ENCODE measurements at places on chromosomes 7 and 10. TPM values are rescaled to one million over a fixed set of nuclear protein-coding genes. Genes with fewer than 3 reads are reported as not detected.

DNA sequence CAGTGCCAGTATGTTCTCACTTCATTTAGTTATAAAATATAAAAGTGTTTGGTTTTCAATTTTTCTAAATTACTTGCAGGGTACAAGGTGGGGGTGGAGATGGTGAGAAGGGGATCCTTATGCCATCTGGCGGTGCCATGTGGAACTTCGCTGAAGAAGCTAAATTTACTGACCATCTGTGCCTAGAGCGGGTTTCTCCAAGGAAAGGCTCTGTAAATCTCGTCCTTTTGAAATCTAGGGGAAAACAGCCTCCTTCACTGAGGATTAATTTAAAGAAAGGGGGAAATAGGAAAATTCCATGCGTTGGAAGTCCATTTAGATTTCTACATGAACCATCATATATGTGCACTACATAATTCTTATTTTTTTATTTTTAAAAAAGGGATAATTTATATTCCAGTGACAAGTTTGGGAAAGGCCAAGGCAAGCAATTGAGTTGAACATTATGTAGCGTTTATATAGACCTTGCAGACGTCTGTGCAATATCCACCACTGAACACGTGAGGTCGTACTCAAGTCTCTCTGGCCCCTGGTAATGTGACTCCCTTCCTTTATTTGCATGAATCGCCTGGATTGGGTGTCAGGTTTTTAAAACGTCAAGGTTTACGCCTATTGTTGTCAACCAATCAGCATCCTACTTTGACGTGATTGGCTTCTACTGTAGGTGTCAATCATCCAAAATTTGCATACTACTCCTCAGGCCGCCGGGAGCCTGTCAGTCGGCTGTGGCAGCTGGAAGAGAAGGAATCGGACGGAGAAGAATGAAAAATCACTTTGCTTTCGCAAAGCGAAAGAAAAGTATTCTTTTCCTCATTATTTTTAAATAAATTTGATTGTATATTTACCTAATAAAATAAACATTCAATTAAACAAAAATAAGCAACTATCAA lies 297.1 kb upstream of the NFE2L3 start:
- no peak for DNase-seq

GRCh38 chr7:151251328-151251688 lies 2.8 kb upstream of the SMARCD3 start:
- DNase-seq, result no peak

- DNase-seq, result no peak
Measured at GRCh38 chr10:18571076-18571475, 80.3 kb downstream of the NSUN6 start.

GRCh38 chr10:76558996-76559891 lies 1078.4 kb downstream of the KCNMA1 start:
- no peak for DNase-seq

- DNase-seq, result no peak
Measured at GRCh38 chr7:8387551-8388256, 45.7 kb upstream of the NXPH1 start.

- no peak for DNase-seq
Measured at GRCh38 chr7:110129159-110129558, 961.8 kb upstream of the LRRN3 start.

DNA sequence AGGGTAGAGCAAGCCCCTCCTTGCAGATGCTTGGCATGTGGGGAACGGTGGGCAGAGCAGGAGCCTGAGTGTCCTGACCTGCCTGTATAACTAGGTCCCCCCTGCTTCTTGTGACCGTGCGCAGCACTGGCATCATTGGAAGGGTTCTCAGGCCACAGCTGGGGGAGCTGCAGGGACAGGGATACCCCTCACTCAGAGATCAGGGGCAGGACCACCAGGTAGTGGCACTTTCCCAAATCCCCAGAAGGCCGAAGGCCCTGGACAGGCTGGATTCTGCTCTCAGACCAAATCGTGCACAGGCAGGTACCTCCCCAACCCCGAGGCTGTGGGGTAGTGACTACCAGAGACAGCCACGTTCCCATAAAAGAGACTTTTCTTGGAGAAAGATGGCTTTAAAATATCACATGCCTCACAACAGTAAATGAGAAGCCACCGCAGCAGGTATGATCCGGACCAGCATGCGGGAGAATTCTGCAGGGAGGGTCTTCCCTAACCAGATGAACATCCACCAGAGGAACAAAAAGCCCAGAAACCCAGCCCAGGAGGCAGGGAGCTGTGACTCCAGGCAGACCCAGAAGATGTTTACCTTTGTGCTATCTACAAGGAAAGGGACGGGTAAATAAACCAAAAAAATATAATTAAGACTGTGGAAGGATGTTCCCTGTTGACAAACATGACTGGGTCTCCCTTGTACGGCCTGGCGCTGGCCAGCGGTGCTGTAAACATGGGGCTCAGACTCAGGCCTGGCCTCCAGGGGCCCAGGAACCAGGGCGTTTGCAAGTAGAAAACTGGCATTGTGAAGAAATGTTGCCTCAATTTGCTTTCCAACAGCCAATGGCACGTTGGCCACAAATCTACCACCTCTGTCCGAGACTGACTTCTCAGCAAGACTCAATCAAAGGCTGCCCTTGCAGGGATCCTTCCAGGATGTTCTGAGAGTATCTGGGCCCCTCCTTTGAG lies 180.0 kb downstream of the TNS3 start:
- no peak for DNase-seq

GRCh38 chr7:121744319-121744718 lies 128.6 kb upstream of the PTPRZ1 start:
- DNase-seq, result no peak

DNA sequence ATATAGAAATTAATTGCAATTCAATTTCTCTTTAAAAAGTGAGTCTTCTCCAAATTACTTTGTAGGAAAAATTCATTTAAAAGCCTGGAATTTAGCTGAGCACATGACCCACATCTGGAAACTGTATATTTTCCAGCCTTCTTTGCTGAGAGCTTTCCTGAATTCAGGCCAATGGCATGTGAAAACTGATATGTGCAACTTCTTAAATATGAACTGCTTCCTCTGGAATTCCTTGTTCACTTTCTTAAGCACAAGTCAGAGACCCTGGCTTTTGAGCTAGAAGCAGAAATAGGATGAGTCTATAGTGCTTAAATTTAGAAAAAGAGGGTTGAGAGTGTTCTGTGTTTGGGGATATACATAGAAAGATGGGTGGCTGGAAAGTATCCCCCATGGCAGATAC lies 365.1 kb upstream of the MTPN start:
- no peak for DNase-seq

DNA sequence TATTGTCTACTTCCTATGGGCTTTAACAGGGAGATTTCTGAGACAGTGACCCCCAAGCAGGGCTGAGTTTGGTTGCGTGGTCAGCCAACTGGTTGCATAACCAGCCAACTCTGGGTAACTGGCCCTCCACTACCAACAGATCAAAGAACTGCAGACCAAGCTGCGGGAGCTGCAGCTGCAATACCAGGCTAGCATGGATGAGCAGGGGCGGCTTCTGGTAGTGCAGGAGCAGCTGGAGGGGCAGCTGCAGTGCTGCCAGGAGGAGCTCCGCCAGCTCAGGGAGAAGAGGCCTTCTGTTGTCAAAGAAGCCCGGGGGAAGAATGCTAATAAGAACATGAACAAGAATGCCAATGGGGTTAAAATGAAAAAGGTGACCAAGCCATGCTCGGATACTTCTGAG lies 15.7 kb upstream of the FLNC start:
- no peak for DNase-seq

- DNase-seq, result peak; percentile 45
Measured at GRCh38 chr7:27145914-27146412, 1.6 kb downstream of the HOXA6 start.

DNA sequence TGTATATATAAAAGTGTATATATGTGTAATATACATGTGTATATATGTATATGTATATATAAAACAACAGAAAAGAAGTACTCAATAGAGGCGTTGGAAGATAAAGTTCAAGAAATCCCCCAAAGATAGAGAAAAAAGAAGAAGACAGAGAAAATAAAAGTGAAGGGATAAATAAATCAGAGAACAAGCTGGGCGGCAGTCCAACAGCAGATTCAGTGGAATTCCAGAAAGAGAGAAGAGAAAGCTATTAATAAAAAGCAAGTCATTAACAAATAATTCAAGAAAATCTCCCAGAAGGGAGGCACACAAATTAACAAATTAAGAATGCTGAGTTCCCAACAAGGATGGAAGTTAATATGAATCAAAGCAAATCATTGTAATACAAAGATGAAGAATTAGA lies 59.3 kb upstream of the RNF148 start:
- DNase-seq, result no peak

GRCh38 chr7:274266-274665 lies 15.7 kb upstream of the FOXL3 start:
- no peak for DNase-seq

- DNase-seq, result no peak
Measured at GRCh38 chr7:41117431-41117830, 585.5 kb downstream of the INHBA start.

DNA sequence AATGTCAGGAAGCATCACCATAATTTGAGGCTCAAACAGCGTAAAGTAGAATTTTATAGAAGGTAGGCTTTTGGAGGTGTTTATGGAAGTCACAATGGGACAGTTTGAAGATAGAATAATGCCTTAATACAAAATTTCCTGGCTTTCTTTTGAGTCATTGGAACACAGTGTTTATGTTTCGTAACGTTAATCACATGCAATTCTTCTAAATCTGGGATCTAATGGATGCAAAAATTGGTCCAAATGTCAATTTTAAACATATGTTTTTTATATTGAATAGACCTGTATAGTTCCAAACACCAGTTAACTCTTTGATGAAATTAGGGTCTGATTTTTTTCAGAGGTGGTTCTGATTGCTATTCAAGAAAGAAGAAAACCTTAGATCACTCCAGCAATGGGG lies 86.5 kb upstream of the HPS1 start:
- DNase-seq, result no peak

DNA sequence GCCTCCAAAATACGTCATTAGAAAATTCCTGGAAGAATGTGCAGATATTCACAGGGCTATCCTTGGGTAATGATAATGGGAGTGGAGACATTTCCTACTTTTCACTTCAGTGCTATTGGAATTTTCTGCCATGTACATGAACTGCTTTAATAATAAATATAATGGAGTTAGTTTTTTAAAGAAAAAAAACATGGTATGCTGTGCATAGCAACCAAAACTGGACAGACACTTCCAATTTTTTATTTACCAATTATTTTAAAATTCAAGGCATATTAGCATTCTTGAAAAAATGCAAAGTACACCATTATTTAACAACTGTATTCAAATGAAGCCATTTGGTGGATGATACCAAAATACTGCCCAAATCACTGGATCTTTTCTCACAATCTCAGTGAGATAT lies 3.3 kb downstream of the XRCC2 start:
- no peak for DNase-seq

GRCh38 chr7:81956520-81956919 lies 186.7 kb upstream of the HGF start:
- no peak for DNase-seq

DNA sequence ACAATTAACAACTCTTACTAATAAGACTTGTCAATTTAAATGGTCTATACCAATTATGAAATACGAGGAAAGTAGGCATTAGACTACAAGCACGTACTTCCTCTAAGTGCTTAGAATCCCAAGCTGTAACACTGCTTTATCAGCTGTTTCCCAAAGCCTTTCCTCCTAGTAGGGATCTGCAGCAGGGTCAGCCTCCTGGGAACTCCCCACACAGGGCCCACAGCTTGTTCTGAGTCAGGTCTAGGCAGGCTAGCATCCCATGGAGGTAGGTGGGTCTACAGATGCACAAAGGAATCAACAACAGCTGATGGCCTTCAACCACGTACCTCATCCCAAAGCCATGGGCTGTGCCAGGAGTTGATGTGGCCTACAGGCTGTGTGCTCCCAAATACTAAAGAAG lies 14.7 kb downstream of the MMS19 start:
- no peak for DNase-seq

- no peak for DNase-seq
Measured at GRCh38 chr10:119139464-119140067, 25.9 kb downstream of the SFXN4 start.

DNA sequence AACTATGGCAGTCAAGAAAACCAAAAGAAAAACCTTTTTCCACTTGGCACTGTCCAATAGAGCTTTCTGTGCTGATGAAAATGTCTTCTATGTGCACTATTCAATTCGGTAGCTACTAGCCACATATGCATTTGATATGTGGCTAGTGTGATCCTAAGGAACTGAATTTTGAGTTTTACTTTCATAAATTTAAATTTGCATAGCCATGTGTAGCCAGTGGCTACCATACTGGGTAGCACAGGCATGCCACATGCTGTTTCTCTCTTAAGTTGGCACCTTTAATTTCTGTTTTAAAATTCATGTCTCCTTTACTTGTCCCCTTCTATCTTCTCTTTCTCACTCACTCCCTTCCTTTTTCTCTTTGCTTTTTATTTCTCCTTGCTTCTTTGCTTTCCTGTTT lies 455.7 kb downstream of the AUTS2 start:
- no peak for DNase-seq

GRCh38 chr7:7909376-7909775 lies 59.2 kb upstream of the GLCCI1 start:
- DNase-seq, result no peak

DNA sequence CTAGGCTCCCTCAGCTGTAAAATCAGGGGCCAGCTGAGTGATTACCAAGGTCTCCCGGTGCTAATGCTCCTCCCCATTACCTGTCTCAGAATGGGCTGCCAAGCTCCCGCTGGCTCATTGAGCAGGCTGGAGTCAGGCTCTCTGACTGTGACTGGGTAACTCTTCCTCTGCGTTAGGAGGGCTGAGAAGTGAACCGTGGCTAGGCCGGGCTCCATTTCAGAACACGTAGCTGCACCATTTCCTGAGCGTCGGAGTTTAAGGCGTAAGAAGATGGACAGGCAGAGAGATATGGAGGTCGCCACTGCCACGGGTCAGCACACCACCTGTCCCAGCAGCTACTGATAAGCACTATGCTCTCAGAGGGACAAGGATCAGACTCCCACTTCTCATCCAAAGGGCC lies 250.3 kb downstream of the TCERG1L start:
- DNase-seq, result peak; percentile 10

GRCh38 chr7:66720561-66720960 lies 20.0 kb upstream of the RABGEF1 start:
- no peak for DNase-seq

The EMX2 gene
- 7.8 TPM for total RNA-seq

The IMPDH1 gene
- total RNA-seq, result 68.8 TPM

The FRG2B gene
- total RNA-seq, result not detected

The SLC37A3 gene
- 89.8 TPM for total RNA-seq

The FLNC gene
- 7.5 TPM for total RNA-seq

The HOXA2 gene
- 0.80 TPM for total RNA-seq

The CHST3 gene
- 34.5 TPM for total RNA-seq

Measured in breast epithelium (tissue), 4 donors.